Activated naive CD4-positive, alpha-beta T cell treated with Interleukin-2 at 50 U/mL for 16 hours (primary cell): ENCODE measurements at places on chromosomes 2 and 18.

GRCh38 chr2:173866874-173867618, 98.1 kb downstream of the SP3 start:
- no peak for DNase-seq

GRCh38 chr2:28617502-28618184, 121.8 kb downstream of the PLB1 start:
- no peak for DNase-seq

DNA sequence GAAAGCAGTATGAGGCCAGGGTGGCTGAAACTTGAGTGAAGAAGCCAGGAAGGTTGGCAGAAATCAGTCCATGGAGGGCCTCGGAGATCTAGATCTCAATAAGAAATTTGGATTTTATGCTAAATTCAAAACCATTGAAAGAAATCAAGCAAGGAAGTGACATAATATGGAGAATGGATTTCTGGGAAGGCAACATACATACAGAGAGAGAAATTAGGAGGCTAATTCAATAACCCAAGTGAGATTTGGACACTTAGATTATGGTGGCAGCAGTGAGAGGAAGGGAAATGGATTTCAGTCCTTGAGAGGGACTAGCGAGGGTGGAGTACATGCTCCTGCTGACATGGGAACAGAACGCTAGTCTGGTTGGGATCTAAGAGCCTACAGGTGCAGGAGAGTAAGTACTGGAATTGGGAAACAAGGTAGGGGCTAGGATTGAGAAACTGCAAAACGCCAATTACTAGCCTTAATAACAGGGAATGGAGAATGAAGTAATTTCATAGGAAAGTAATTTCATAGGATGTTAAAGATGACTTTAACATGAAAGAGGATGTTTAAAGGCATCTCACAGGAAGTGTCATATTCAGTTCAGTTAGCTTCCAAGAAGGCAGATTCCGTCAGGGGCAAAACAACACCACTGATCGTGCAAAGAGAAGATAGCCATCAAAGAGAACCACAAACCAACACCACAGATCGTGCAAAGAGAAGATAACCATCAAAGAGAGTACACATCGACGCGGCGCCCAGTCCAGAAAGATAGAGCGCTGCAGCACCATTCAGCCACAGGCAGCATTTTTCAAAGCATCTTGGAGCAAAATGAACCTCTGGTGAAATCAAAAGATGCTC, 27.2 kb downstream of the CDKL4 start:
- DNase-seq, result peak; percentile 71

- no peak for DNase-seq
Measured at GRCh38 chr2:161980976-161981375, 93.0 kb downstream of the DPP4 start.

- DNase-seq, result no peak
Measured at GRCh38 chr18:42039396-42039795, 84.4 kb downstream of the PIK3C3 start.

- DNase-seq, result no peak
Measured at GRCh38 chr18:55699233-55699765, 111.3 kb upstream of the TCF4 start.

- DNase-seq, result no peak
Measured at GRCh38 chr2:71603851-71604725, 150.7 kb downstream of the DYSF start.

GRCh38 chr2:120177001-120177621, 46.1 kb downstream of the TMEM185B start:
- peak; percentile 78 for DNase-seq

DNA sequence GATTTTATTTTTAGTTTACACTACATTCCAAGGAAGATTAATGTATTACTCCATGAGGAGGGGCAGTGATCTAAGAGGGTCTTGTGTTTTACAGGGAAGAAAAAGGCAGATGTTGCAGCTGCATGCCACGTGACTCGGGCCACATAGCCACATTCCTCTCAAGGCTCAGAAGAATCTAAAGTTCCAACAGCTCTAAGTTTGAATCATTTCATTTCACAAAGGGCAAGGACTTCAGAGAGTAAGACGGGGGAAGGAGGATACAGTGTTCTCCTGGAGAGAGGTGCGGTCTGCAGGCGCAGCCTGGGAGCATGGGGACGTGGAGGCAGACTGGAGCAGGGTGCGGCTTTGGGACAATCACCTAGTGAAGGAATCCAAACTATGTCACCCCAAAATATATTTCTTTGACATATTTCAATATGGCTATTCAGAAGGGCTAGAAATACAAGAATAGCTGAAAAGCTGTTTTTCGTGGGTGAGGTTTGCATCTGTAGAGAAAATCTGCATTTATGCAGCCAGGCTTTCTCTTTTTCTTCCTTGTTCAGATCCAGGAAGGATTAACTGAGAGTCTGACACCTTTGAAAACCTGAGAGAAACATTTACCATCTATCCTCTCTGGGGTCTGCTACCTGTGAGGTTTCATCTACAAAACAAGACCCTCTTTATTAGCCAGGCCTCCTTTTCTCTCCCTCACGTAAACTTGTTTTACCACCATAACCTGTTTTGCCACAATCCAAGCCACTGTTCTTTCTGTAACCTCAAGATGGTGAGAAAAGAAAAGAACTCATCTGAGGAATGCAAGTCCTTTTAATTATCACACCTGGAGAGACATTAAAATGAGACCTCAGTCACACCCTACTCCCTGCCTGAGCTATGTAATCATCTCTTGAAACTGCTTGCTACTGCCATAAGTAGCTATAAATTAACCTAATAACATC, 165.1 kb upstream of the NDUFV2 start:
- no peak for DNase-seq

DNA sequence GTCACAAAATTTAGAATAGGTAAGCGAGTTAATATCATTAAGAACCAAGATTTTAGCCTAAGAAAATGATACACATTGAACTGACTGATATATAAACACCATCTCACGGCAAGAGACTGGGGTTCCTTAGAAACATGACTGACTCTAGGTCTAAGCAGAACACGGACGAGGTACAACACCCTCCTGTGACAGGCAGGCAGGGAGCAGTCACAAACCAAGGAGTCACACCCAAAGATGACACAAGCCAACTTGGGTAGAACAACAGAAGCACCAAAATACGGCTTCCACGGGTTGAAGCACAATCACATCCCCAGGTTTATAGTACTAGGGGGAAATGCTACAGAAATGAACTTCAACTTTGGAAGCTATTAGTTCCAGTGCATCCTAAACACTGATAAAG, 24.3 kb downstream of the HDLBP start:
- no peak for DNase-seq

- no peak for DNase-seq
Measured at GRCh38 chr18:12098374-12098773, 4.7 kb downstream of the ANKRD62 start.

DNA sequence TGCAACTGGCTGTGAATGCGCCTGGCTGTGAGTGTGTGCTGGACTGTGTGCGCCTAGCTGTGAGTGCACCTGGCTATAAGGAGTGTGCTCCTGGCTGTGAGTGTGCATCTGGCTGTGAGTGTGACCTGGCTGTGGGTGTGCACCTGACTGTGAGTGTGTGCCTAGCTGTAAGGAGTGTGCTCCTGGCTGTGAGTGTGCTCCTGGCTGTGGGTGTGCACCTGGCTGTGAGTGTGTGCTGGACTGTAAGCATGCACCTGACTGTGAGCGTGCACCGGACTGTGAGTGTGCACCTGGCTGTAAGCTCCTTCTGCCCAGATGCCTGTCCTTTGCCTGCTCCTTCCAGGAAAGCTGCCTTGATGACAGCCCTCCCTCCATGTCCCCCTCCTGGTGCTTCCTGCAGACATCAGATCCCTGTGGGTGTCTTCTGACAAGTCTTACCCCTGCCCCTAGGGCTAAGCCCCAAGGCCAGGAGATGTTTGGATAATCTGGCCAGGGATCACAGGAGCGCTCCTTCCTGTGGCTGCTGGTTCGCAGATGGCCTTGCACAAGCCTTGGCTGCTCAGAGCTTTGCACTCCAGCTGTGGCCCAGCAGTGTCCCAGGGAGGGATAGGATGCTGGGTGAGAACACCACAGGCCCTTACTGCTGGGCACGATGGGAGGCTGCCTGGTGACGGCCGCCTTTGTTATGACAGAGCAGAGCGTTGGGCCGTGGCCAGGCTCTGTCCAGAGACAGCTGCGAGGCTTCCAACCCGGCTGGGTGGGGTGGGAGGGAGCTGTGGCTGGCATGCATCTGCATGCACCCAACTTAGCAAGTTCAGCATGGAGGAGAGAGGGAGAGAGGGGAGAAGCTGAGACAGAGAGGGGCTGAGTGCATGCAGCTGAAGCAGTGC, 89.9 kb downstream of the GLI2 start:
- no peak for DNase-seq
